Esophagus muscularis mucosa (tissue), 4 donors: ENCODE measurements at places on chromosomes 2 and 18. TPM values are rescaled to one million over a fixed set of nuclear protein-coding genes. Genes with fewer than 3 reads are reported as not detected.

DNA sequence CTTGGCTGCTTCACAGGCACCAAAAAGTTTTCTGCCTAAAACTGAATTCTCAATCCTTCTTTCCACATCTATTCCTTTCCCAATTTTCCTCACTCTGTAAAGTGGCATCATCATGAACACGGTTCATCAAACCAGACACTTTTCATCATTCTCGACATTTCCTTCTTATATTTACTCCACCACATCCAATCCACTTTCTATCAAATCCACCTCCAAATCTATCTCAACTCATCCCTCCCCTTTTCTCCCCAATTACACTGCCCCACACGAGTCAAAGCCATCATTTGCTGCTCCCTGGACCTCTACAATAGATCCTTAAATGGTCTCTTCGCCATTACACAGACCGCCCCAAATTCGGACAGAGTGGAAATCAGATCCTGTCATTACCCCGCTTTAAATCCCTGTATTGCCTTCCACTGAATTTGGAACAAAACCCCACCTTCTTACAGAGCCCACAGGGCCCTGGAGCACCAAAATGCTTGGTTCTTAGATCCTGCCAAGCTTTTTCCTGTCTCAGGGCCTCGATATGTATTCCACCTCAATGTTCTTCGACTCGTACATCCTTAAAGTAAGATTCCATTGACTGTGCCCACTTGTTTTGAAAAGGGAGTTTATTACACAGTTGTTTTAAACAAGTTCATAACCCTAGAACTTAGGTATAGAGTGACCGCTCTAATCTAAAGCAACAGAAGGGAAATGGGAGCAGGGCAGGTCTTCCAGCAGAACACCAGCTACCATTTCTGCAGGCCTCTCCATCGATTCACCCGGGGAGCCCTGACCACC lies 856 bp downstream of the ACAA2 start:
- no peak for DNase-seq

DNA sequence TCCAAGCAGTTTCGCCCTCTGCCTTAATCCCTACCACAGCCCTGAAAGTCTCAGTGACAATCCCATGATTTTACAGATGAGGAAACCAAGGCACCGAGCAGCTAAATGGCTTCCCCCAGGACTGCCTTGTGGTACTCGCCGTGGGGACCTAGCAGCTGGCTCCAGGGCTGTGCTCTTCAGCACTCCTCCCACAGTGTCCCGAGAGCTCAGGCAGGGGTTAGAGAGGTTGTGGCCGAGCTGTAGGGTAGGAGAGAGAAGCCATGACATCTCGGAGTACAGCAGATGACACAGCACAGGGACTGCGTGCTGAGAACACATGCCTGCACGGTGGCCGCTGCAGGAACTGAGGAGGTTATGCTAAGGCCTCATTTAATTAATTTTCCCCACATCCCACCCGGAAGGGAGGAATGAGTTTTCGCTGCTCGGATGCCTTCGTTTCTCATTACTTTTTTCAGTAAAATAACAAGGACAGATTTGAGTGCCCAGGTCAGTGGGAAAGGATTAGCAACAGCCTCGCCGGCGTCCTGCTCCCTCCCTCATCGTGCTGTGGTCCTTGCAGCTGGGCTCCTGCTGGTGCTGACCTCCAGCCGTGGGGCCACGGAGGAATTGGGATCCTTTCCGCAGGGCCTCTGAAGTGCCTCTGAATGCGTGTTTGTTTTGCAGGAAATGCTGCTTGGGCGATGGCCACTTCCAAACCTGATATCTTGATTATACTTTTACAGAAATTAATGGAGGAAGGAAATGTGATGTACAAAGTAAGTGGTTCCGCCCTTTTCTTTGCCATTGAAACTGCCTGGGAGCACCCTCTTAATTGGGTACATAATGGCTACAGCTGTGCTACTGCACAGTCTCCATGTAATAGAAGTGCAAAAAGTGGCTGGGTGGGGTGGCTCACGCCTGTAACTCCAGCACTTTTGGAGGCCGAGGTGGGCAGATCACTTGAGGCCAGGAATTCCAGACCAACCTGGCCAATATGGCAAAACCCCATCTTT lies 61.2 kb downstream of the WDSUB1 start:
- peak; percentile 78 for DNase-seq

DNA sequence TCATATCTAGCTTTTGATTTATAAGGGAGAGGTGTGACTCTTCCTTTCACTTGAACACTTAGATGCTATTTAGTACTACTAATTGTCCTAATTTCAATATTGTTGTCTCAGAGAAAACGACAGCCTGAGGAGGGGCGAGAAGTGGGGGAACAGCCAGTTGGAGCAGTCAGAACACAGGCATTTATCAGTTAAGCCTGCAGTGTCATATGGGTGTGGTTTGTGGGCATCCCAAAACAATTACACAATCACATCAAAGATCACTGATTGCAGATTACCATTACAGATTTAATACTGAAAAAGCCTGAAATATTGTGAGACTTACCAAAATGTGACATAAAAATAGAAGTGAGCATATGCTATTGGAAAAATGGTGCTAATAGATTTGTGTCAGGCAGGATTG lies 15.8 kb downstream of the TMEM131 start:
- no peak for DNase-seq

GRCh38 chr2:100529900-100530299 lies 32.9 kb upstream of the PDCL3 start:
- no peak for DNase-seq

DNA sequence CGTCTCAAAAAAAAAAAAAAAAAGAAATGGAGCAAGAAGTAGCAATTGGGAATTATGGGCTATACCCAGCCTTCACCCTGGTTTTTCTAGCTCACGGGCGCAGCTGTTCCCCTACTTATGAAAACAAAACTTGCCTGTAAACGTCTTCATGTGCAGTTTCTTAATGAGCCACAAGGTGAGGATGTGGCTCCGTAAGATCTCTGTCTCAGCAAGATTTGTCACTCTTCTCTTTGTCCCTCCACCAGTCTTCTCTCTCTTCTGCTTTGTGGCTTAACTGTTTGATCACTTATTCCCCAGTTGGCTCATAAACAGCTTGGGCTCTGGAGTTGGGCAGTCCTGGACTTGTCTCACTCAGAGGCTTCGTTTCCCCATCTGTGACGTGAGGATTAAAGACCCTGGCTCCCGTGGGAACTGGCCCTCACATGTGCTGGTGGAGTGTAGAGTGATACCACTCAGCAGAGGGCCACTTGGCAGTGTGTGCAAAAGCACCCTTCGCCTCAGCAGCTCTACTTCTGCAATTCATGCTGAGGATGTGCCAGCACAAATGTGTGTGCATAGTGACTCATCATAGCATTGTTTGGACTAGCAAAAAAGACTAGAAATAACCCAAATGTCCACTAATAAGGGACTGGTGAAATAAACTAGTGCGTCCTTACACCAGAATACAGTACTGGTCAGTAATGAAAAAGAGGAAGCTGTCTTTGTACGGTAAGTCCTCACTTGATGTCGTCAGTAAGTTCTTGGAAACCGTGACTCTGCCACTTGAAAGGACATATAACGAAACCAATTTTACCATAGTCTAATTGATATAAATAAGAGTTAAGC lies 8.7 kb downstream of the CEP68 start:
- DNase-seq: no peak

DNA sequence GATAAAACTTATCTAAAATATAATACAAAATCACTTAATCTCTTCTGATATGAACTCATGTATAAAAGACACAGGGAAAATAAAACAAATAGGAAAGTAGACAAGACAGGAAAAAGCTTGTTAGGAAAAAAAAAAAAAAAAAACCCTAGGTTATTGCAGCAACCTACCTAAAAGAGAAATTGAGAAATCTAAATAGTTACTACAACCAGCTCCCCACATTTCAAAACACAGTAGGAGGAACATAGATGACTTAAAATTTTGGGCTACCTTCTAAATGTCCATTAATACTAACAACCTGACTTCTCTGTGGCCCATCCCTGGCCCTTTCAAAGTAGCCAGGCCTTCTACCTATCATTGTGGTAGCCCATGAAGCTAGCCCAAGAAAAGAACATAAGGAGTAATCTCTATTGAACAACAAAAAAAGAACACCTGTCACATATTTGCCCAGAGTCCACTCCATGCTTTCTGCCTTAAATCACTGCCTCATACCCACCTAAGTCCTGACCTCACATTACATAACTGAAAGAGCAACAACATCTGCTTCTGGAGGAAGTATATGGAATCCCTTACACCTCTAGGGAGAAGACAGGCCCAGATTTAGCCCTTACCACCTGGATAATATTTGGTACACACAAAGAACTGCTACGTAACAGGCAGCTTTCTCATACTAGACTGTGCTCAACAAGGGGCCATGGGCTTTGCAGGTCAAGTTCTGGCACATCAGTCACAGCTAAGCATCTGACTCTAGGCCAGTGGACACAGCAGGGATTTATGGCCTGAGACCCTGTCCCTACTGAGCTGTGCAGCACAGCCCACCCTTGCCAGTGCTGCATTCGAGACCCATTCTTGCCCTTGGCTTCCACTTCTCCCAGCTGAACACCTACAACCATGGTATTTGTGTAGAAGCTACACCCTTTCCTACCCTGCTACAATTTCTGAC lies 8.5 kb downstream of the SUCLG1 start:
- DNase-seq: no peak

DNA sequence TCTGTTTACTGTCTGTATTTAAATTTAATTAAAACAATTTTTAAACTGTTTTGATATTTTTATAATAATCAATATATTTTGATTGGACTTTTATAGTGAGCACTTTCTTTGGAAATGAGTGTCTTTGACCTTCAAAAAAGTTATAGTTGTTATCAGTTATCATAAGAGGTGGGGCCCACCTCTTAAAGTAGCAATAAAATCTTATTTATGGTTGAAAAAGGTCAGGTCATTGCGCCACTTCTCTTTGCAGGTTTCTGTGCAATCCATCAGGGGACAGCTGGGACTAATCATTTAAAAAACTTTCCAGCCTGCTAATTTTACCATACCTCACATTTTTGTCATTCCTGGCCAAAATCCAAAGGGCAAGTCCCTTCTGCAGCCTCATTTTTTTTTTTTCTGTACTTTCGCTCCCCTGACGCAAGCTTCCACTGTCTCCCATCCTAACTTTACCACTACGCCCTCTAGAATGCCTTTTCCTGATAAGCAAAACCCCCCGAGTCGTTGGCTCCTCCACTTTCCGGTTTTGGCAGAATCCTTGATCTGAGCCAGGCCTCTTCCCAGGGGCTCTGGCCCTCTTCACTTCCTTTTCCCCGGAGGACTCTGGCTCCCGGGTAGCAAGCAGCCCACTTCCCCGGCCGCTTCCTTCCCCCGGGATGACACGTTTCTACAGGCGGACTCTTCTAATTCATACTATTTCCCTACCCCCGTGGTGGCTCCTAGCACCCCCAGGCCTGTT lies 1.1 kb upstream of the SEH1L start:
- no peak for DNase-seq

DNA sequence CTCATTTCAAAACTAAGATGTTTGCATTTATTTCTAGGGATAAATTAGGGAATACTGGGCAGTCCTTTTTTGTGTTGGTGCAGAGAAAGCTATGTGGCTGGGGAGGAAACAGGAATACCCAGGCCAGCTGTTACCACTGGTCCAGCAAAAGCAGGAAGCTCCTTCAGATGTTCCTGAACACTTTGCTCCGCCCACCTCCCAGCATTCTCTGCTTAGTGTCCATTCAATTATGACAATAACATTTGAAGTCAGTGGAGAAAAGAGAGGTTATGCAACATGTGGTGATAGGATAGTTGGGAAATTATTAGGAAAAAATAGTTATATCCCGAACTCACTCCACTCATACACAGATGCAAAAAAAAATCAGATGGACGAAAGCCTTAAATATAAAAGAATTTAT lies 22.1 kb upstream of the ARPC2 start:
- no peak for DNase-seq

DNA sequence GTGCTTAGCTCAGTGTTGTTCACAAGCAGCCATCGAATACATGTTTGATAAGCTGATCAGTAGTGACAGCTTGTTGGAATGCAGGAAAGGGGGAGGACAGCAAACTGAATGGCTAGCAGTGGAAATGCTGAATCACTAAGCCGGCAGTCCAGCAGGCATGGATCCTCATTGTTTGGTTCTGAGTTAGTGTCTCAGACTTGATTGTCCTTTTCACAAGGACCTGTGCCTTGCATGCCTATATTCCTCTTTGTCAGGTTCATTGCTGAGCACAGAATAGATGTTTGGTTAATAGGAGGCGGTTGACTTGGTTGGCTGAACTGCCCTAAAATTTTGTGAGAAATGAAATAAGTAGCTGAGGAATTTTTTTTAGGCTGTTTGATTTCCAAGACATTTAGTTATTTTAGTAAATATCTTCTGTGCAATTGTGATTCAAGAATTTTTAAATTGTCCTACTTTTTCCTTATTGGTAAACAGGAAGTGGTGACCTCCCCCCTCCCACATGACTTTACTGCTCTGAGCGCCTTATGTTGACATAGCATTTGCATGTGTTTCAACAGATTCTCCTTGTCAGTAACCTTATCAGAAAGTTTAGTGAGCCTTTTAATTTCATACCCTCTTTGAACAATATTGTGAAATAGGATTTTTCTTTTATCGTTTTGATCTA lies 21.4 kb upstream of the STON1 start:
- no peak for DNase-seq

- no peak for DNase-seq
Measured at GRCh38 chr2:101847661-101848339, 144.0 kb upstream of the IL1R2 start.

TCF4 gene
- total RNA-seq: 84.3 TPM

PTMA gene
- 798 TPM for total RNA-seq

CREB1 gene
- total RNA-seq: 51.5 TPM

MREG gene
- total RNA-seq: 0.91 TPM
